ENCODE measurements at places on chromosomes 3 and 15. TPM values are rescaled to one million over a fixed set of nuclear protein-coding genes. Genes with fewer than 3 reads are reported as not detected.
A peak's percentile ranks its signal among the peaks of the same experiment; 100 is the strongest.

- peak; percentile 57 for DNase-seq
Measured at GRCh38 chr3:20326541-20326940, 140.5 kb upstream of the SGO1 start.

- DNase-seq: peak; percentile 96
Measured at GRCh38 chr3:8629151-8630021, 15.2 kb downstream of the SSUH2 start.

DNA sequence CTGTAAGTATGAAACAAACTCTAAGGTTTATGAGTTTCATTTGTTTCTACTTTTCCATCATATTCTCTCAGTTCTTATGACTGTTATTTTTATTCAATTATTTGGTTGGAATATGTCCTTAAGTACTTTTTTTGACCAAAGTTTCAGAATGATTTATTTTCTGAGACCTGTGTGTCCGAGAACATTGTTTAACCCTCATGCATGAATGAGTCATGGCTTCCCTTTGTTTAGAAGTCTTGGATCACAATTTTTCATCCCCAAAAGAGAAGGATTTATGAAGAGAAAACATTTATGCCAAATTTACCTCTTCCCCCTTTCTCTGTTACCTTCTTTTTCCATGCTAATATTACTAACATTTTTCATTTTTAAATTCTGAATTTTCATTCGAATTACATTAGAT lies 518.0 kb upstream of the NR2F2 start:
- DNase-seq: peak; percentile 15

DNA sequence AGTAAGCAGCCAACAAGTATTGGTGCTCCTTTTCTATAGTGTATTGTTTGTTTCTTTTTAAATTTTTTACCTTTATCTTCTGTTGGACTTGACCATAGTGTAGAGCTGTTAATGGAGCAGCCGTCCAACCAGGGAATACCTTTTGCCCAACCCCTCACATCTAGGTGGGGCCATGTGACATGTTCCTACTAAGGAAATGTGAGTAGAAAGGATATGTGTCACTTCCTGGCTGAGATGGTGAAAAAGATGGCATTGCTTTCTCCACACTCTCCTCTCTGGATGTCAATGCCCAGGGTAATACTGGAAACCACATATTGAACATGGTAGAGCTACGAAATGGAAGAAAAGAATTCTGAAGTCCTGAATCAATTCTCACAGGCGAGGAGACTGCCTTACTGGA lies 218.8 kb downstream of the TBL1XR1 start:
- peak; percentile 89 for DNase-seq

GRCh38 chr3:138257986-138258385 lies 70.9 kb downstream of the ARMC8 start:
- no peak for DNase-seq

DNA sequence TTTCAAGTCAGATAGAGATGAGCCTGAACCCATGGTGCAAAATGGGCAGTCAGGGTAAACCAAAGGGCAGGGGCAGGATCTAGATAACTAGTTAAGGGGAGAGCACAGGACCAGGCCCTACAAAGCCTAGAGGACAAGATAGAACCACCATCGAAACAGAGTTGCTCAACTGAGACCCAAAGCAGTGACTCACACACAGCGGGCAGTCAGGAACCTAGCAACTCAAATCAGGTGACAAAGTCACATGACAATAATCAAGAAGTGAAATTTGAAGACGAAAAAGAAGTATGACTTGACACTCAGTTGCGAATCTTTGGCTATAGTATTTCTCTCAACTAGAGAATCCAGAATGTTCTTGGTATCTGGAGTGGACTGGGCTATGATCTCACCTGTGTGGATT lies 136.0 kb upstream of the PTPRG start:
- peak; percentile 50 for DNase-seq

GRCh38 chr15:84983294-84983693 lies 1.6 kb downstream of the PDE8A start:
- no peak for DNase-seq

- DNase-seq: no peak
Measured at GRCh38 chr3:63986146-63986545, 37.1 kb downstream of the PSMD6 start.

DNA sequence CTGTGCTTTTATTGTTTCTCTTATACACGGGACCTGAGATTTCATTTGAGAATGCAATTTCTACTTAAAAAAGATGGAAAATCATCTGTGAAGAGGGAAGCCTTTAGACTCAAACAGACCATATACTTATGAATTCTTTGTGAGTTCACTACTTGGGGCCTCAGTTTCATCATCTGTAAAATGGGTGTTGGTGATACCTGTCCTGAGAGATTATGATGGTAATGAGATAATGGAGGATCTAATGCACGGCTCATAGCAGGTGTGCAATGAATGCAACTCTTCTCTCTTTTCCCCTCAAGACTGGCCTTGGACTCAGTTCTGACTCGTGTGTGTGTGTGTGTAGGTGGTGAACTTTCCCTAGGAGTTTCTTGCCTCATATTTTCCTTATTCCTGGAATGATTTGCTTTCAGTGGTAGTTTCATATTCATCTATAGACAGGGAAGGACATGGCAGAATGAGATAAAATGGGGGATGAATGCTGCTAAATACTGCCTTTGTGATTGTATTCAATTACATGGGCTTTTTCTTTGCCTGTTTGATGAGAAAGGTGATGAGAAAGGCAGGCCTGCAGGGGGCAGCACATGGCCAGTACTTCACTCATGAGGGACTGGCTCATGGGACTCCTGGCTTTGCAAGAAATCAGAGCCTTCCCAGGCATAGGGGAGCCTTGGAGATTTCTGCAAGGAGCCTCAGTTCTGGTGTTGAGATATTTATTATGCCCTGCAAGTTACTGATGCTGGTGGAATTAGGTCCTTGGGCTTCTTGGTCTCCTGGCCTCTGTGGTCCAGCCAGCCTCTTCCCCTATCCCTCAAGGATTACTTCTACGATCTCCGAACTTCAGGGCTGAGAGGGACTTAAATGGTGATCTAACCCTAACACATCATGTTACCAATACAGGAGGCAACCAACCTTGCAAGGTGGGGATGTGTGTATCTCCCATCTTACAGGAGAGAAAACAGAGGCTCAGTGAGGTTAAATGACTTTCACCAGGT lies 70.7 kb downstream of the RPLP1 start:
- DNase-seq: peak; percentile 59

GRCh38 chr3:35633332-35634124 lies 5.8 kb upstream of the ARPP21 start:
- DNase-seq: peak; percentile 49

- DNase-seq: no peak
Measured at GRCh38 chr3:45546126-45546620, 48.4 kb upstream of the LIMD1 start.

DNA sequence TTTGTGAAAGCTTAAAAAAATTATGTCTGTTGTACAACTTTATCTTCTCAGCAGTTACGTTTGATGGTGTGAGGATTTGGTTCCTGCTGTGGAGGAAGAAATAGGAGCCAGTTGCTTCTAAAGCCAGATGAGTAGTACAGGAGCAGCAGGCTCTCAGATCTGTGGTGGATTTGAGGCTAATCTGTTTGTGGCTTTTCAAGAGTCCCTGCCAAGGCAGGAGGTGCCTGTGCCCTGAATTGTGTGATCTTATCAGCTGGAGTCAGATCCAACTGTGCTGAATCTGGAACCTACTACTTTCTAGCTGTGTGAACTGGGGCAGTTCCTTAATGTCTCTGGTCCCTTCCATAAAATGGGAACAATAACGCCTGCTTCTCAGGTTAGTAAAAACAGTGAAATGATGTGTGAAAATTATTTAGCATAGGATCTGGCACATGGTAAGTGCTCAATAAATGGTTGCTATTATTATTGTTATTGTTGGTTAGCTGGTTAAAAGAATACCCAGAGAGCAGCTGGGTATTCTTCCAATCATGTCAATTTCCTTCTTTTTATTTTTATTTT lies 7.7 kb downstream of the CLDN11 start:
- DNase-seq: no peak

DNA sequence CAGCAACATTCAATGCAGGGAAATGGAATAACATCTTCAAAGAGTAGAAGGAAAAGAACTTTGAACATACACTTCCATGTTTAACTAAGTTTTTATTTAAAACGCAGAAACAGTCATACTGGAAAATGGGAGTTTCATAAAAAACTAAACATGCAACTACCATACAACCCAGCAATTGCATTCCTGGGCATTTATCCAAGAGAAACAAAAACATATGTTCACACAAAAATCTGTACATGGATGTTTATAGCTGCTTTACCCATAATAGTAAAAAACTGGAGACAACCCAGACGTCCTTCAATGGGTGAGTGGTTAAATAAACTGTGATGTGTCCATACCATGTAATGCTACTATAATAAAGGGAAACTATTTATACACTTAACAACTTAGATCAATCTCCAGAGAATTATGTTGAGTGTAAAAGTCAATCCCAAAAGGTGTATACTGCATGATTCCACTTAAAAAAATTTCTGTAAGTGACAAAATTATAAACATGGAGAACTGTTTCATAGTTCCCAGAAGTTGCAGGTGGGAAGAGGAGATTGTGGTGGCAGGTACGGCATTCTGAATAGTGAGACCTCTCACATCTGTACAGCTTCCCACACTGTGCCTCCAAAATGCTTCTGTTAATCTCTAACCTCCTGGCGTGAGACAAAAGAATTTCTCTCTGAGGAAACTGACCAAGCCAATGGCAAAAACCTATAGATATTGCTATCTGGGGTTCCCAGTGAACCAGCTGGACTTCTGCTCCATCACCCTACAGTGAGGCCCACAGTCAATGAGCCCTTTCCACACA lies 23.1 kb downstream of the ISG20 start:
- DNase-seq: no peak

DNA sequence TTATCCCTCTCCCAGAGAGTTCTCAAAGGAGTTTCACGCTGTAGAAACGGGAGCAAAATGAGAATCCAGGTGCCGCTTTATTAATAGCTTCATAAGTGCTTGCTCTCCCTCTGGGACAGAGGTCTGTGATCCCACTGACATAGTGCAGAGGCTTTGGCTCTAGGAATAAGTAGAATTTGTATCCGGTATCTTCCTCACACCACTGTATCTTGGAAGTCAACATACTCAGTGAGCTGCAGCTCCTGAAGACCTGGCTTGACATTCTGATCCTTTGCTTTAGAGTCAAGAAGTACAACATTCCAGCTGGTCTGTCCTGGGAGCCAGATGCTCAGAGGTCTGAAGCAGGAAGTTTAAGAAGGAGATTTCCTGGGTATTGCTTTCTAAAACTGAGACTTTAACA lies 323.0 kb downstream of the LPP start:
- no peak for DNase-seq

DNA sequence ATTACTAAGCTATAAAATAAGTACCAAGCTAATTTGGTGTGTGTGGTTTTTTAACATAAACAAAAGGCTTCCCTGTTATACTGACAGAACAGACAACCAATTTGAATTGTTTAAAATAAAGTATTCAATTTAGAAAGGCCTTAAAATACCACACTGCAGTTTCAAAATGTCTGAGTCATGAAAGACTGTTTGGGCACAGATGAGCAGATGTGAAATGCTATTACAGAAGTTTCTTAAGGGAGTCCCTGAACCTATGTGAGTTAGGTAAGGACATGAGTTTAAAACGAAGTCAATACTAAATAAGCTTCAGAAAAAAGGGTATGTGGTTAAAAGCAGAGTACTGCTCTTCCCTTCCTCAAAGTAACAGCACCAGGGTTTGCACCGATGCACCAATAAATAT lies 69.7 kb upstream of the SETMAR start:
- DNase-seq: no peak

DNA sequence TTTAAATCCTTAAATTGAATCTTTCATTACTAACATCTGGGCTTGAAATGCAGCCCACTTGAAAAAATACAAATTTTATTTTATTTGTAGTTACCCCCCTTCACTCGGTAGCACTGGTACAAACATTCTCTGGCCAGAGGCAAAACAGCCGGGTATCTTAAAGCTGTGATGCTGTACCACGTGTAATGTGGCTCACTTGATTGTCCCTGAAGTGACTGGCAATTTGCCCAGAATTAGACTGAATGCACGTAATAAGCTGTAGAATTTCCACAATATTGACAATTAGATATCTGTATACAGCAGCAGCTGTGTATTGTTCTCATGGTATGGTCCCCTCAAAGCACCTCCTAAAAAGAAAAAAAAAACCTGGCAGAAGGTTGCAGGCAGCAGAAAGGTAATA lies 192.8 kb upstream of the TBC1D5 start:
- DNase-seq: no peak

GRCh38 chr3:28476194-28476593 lies 127.6 kb upstream of the AZI2 start:
- peak; percentile 17 for DNase-seq

- DNase-seq: no peak
Measured at GRCh38 chr3:175668300-175668699, 809.2 kb downstream of the NAALADL2 start.

DNA sequence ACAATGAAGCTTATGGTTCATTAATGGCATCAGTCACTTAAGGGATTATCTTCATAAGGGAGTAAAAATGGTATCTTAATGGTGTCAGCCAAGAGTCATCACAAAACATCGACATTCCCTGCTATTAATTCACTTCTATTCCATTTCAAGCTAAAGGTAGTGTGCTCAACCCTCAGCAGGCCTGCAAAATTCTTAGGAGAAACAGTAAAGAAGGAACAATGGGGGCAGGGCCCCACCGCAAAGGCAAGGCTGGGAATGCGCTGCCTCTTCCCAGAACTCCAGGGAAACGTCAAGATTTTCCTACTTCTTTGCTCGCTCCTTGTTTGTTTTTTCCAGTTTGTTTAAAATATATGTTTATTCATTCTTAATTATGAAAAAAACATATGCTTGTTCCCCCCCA lies 187.3 kb upstream of the TSC22D2 start:
- DNase-seq: no peak

The CFAP92 gene
- not detected for total RNA-seq

The CCK gene
- total RNA-seq: not detected

The MDFIC2 gene
- not detected for total RNA-seq

The ATP10A gene
- 4.0 TPM for total RNA-seq

The FSIP1 gene
- total RNA-seq: 0.43 TPM

The FAM107A gene
- total RNA-seq: not detected

The KIF7 gene
- total RNA-seq: 0.16 TPM

The ZBED2 gene
- 0.20 TPM for total RNA-seq

The NPAP1 gene
- not detected for total RNA-seq

The FANCI gene
- 43.2 TPM for total RNA-seq

The CELF6 gene
- not detected for total RNA-seq
